ENCODE measurements at places on chromosomes 13 and 19.

GRCh38 chr19:49594157-49594992 is 3.4 kb downstream of the PRR12 start:
- DNase-seq = no peak

GRCh38 chr13:113609616-113610015 is 25.1 kb downstream of the TFDP1 start:
- no peak for DNase-seq

GRCh38 chr19:21098291-21098690 is 16.3 kb downstream of the ZNF714 start:
- no peak for DNase-seq

DNA sequence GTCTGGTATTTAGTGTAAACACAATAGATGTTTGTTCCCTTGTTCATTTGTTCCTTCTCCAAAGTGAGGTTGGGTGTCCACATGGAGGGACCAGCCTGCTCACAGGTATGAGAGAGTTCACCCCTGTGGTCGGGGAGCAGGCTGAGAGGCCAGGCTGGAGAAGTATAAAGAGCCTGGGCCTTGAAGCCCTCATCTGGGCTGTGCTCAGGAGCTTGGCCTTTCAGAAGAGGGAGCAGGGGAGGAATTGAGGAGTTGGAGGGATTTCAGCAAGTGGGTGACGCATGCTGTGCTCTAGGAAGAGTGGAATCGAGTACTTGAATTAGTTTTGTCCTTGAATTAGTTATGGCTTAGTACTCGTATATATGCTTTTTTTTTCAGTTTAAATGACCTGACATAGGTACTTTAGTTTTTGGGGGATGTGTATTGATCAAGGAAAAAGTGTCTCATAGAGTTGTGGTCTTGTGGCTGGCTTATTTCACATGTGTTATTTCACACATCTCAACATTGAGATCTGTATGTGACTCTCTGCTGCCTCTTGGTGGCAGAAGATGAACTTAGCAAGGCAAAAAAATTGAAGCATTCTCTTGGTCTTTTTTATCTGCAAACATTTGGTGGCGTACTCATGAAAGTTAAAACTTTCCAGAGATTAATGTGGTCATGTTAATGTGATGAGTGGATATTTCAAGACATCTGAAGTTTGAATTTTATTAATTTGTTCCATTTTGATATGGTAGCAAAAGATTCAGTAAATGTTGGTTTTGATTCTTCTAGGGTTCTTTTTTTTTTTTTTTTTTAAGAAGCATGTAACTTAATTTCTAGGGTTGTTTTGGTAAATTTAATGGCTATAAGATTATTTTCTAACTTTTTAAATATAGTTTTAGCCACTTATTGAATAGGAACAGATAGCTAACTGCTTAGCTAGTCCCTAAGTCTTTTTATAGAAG is 54.3 kb downstream of the SLAIN1 start:
- no peak for DNase-seq

DNA sequence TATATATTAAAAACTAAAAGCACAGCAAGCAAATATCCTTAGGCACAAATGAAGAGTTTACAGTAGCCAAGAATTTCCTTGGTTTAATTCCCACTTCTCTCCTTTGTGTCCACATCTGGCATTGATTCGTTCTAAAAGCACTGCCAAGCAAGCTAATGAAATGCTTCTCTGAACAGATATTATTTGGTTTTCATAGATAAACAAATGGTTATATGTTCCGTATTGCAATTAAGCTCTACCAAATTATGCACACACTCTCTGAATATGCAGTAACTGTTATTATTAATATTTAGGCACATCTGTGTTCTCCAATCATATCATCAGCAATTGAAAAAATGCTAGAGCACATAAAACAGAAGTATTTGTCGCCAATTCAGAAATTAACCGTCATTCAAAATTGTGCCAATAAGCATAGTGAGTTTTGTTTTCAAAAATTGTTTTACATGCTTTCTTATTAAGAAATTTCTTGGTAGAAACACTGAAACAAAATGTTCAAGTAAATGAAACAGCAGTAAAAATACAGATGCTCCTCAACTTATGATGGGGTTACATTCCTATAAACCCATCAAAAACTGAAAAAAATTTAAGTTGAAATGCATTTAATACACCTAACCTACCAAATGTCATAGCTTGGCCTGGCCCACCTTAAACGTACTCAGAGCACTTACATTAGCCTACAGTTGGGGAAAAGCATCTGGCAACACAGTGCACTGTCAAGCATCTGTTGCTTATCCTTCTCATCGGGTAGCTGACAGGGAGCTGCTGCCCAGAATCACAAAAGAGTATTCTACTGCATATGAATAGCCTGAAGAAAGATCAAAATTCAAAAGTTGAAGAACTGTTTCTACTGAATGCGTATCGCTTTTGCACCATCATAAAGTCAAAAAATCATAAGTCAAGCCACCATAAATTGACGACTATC is 2134.7 kb downstream of the PCDH9 start:
- DNase-seq = no peak

DNA sequence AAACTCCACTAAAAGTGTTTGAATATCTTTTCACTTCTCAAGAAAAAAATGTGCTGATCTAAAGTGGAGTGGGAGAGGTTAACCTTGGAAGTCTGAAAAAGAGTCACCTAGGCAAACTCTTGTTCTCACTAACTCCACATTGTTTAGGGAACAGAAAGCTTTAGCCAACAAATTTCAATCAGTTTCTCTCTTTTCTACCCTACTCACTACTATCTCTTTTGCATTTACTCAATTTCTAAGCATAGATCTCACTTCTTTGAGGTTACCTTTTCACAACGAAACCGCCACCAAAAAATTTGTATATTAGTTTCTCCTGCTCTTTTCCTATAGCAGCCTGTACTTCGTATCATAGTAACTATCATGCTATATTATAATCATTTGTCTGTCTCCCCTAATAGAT is 6.3 kb downstream of the NHLRC3 start:
- DNase-seq = no peak

- DNase-seq = no peak
Measured at GRCh38 chr19:45824041-45824471, 8.9 kb upstream of the RSPH6A start.

- no peak for DNase-seq
Measured at GRCh38 chr19:9309974-9310446, 372 bp upstream of the ZNF699 start.

DNA sequence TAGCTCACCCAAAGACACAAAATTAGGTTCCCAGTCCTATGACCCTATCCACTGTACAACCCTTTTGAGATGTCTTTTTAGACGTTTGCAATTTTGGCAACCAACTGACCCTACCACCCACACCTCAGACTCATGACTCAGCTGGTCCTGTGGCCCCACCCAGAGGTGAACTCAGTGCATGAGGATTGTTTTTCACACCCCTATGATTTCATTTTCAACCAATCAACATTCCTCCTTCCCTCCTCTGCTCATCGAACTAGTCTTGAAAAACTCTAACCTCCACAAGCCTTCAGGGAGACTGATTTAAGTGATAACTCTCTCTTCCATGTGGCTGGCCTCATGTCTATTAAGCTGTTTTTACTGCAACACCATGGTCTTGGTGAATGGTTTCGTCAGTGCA is 350.7 kb downstream of the UQCRFS1 start:
- no peak for DNase-seq

DNA sequence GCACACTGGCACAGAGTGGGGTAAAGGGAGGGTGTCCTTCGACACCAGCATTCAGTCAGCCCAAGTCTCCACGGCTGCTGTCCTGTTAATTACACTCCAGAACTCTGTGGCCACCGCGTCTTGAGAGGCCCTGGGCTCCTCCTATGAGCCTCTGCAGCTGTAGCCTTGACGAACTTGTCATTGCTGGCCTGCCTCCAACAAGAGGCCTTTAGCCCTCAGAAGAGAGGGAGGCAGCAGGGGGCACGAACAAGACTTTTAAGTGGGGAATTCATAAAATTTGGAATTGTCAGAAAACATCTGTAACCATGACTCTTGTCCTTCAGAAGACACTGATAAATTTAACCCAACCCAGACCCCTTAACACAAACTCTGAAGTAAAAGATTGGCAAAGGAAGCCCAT is 241.9 kb downstream of the UQCRFS1 start:
- no peak for DNase-seq

DNA sequence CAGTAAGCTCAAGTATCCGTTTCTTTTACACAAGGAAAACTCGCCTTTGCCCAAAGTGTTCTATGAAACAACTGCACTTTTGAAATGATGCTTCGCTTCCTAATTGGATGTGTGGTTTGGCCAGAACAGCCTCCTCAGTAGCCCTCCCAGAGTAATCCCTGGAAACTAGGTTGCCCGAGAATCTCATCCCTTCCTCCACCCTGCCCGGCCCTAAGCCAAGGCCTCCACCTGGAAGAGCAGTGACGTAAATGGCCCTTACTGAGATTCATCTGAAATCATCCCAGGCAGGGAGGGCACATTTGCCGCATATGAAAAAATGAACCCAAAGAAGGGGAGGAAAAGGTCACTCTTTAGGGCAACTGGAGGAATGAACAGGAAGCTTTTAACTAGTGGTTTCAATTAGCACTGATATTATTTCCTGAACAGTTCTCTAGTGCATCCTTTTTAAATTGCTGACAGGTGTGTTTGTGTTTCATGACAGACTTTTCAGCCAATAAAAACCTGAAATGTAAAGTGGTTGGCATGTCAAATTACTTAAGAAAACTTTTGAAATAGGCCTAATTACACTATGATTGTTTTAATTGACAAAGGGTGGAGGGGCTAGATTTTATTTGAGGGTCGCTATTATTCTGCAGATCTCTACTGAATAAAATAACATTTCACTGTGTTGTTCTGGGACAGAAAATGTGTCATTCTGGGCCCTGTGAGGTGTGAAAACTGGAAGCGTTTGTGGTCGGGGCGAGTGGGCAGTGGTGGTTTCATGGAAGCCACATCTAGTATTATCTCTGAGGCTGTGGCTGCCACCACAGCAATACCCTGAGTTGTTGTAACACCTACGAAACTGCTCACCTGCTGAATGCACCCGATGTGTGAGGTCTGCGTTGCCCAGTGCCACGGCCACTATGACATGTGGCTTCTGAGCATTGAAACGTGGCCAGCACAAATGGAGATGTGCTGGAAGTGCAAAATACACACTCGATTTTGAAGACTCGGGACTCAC is 112.1 kb downstream of the ZIC5 start:
- DNase-seq = no peak

- DNase-seq = no peak
Measured at GRCh38 chr19:54731191-54731590, 6.9 kb downstream of the KIR3DL3 start.

GRCh38 chr19:20928371-20928770 is 5.3 kb downstream of the ZNF85 start:
- no peak for DNase-seq

DNA sequence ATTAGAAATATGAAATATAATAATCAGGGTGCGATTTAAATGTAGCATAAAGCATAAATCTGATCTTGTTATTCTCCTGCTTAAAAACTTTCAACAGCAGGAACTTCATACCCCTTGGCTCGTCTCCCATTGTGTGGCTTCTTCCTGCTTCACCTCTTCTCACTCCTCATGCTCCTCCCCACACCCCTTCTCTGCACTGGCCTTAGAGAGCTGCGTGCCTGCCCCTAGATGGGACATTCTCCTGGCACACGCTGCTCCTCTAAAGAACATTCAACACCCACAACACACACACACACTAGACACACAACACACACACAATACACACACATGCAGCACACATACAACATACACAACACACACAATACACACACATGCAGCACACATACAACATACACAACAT is 104.6 kb upstream of the RAP2A start:
- DNase-seq = no peak

GRCh38 chr19:2207991-2208860 is 27.9 kb downstream of the PLEKHJ1 start:
- no peak for DNase-seq

- no peak for DNase-seq
Measured at GRCh38 chr19:18507727-18508440, 14.0 kb downstream of the ELL start.

DNA sequence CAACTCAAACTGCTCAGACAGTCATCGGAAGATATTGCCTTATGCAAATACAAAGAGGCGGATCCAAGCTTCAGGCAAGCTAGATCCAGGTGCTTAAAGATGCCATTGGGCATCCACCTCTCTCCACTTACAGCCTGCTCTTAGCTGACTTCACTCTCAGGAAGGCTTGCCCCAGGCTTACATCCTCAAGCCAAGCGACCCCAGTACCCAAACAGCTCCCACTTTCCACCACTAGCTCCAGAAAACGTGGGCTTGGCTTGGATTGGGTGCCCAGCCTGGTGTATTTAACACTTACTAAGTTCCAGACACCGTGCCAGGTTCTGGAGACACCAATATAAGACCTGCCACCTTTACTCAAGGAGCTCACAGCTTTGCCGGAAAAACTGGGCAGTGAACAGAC is 142.1 kb upstream of the VSTM2B start:
- DNase-seq = no peak

GRCh38 chr13:38914070-38914469 is 76.6 kb downstream of the STOML3 start:
- no peak for DNase-seq

DNA sequence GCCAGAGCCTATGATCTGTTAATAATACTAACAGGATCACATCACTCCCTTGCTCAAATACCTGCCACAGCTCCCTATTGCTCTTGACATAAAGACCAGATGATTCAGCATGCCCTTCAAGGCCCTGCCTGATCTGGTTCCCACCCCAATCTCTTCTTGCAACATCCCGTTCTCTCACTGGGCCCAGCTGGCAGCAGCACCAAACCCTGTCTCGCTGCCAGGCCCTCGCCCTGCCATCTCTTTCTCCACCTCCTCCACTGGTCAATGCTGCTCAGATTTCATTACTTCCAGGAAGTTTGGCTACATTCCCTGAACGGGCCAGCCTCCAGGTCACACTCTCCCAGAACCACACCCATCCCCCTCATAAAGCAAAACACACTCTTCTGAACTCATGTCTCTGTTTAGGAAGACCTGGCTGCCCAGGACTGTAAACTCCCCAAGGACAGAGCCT is 8.6 kb upstream of the BCAT2 start:
- DNase-seq = no peak

GRCh38 chr13:32259116-32259515 is 56.0 kb downstream of the ZAR1L start:
- DNase-seq = no peak

GRCh38 chr19:4594201-4594600 is 34.7 kb upstream of the SEMA6B start:
- no peak for DNase-seq

- DNase-seq = no peak
Measured at GRCh38 chr13:105630431-105630830, 905.0 kb downstream of the EFNB2 start.
